ENCODE measurements at places on chromosomes 12 and 14.

DNA sequence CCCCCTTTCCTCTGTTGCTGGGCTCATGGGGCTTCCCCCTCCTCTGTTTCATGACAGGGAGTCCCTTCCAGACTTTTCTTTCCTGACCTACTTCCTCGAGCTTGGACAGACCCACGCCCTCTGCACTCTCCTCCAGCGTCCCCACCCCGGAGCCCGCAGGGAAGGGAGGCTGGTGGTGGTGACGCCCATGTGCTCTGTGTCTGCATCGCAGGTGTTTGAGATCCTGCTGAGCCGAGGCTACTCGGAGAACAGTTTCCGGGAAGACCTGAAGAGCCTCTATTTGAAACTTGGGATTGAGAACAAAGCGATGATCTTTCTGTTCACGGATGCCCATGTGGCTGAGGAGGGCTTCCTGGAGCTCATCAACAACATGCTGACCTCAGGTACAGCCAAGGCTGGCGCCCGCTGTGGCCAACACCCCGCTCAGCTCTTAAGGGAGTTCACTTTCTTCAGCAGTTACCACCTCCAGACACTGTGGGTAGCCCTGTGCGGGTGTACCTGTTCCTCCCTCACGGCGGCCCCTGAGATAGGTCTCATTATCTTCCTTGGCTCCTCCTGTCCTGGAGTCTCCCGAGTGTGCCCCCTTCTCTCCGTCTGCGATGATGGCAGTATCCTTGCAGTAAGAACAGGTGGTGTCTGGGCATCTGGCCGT, 85.6 kb downstream of the CCDC92 start:
- DNase-seq, result no peak

- DNase-seq, result no peak
Observed at GRCh38 chr12:49244176-49244575, 20.7 kb upstream of the TUBA1C start.

GRCh38 chr12:27780612-27781408, 774 bp upstream of the MANSC4 start:
- no peak for DNase-seq

- DNase-seq, result peak; percentile 20
Observed at GRCh38 chr14:101965181-101965544, 790 bp downstream of the DYNC1H1 start.

DNA sequence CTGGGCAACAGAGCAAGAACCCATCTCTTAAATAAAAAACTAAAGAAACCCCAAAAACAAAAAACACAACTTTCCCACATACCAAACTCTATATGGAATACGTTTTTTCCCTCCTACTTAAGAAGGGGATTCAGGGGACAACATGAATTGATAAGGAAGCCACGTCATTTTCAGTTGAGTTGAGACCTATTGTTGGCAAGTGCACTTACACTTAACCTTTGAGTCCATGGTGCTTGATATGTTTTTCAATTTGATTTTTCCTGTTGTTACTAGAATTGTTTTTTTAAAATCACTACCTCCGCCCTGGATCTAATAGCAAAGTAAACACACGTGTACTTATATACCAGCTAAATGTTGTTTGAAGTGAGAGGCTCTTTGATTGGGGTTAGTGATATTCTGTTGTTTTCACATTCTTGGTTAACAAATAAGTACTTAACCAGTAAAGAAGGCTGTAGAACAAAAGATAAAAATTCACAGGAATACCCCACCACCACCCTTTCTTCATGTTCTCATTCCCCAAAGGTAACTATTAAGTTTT, 2.0 kb downstream of the FAM177A1 start:
- DNase-seq, result no peak

DNA sequence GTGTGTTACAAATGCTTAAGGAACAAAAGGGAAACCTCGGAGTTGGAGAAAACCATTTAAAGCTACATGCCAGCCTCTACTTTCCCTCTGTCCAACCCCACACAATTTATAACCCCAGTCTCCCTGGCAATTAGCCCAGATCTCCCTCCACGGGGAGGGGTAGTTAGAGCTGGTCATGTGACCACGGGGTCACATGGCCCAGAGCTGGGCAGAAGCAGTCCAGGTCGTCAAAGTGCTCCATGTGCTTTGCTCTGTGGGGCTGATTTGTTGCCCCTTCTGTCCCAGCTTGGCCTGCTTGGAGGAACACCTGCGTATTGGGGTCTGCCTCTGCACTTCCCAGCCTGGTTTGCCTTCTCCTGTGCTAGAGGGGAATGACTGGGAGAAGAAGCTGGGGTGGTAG, 219.1 kb downstream of the RBM19 start:
- DNase-seq, result no peak

- no peak for DNase-seq
Observed at GRCh38 chr12:12032260-12032791, 38.4 kb upstream of the BCL2L14 start.

- DNase-seq, result no peak
Observed at GRCh38 chr12:1343422-1343821, 251.0 kb downstream of the FBXL14 start.
